ENCODE measurements at places on chromosomes 12 and 14.
A peak's percentile ranks its signal among the peaks of the same experiment; 100 is the strongest.

- H3K4me1 ChIP-seq: no peaks in the 10 kb centered on the region
- peak within 1 kb of the TSS; percentile 38 for H3K4me3 ChIP-seq
- H3K27ac ChIP-seq: no peak within 1 kb of the TSS
- no peaks in the 10 kb centered on the region for H3K36me3 ChIP-seq
- peak; percentile 31 for DNase-seq
These were observed at the start of gene DNAH10 for GRCh38 chr12:123761841-123762714. Gene DNAH10 (plus strand): TSS chr12:123762301. CDS start chr12:123762337, 36 bp downstream.

DNA sequence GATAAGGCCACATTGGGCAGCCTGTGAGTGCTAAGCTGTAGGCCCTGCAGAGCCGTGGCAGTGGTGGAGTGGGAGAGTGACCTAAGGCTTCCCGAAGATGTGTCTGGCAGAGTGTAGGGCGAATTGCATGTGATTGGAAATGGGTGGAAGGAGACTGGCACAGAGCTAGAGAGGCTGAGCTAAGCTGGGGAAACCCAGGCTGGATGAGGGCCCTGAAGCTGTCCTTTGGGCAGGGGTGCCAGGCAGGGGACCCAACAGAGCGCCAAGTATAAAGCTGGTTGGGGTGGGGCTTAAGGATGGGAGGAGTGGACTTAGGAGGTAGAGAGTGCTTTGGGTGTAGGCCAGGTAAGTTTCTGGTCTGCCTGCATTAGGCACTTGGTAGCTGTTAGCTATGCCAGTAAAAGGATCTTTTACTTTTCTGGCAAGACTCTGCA is 47.9 kb downstream of the WDR20 start:
- no peaks in the 10 kb centered on the region for H3K27me3 ChIP-seq
- H3K4me3 ChIP-seq: no peak overlapping the region
- H3K27ac ChIP-seq: no peak overlapping the region

DNA sequence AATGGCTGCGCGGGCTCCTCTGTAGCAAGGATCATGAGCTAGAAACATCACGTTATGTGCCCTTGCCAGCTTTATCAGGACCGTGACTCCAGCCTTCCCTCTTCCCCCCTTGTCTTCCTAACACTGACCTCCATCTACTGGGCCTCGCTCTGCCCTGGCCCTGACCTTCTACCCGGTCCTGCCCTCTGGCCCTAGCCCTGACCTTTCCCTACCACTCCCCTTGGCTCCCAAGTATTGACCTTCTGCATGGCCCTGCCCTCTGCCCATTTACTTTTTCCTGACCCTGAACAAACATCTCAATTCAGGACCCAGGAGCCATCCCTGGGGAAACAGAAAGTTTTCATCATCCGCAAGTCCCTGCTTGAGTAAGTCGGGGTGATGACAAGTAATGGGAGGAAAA is 2.0 kb downstream of the SOAT2 start:
- no peak for DNase-seq
- no peak overlapping the region for H3K27ac ChIP-seq
- H3K36me3 ChIP-seq: no peaks in the 10 kb centered on the region
- no peaks in the 10 kb centered on the region for H3K4me1 ChIP-seq
- no peak overlapping the region for H3K4me3 ChIP-seq
- H3K27me3 ChIP-seq: no peaks in the 10 kb centered on the region

DNA sequence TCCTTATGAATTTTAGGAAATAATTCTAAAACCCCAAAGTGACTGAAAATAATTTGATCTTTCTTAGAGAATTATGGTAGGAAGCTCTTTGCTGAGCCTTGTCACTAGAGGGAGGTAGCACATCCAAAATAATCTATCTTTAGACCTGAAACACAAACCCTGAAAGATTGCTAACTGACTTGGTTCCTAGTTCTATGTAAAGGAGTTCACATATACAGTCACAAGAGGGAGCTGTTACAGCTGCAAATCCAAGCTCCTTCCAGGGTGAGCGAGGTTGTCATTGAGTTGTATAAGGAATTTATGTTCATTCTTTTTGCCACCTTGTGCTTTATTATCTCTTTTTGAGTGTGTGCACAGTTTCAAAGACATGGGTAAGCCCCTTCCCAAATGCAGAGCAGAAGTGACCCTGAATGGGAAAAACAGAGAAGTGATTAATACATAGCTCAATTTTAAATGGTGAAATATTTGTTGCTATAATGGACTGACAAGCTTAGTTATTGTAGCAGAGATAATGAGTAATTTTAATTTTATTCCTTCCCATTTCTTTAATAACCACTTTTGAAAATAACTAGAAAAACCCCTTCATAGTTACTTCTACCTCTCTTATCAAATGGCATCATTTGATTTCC is 387.9 kb downstream of the DAD1 start:
- H3K4me3 ChIP-seq: no peak overlapping the region
- no peaks in the 10 kb centered on the region for H3K27me3 ChIP-seq
- no peaks in the 10 kb centered on the region for H3K4me1 ChIP-seq
- H3K36me3 ChIP-seq: no peaks in the 10 kb centered on the region
- DNase-seq: peak; percentile 52

DNA sequence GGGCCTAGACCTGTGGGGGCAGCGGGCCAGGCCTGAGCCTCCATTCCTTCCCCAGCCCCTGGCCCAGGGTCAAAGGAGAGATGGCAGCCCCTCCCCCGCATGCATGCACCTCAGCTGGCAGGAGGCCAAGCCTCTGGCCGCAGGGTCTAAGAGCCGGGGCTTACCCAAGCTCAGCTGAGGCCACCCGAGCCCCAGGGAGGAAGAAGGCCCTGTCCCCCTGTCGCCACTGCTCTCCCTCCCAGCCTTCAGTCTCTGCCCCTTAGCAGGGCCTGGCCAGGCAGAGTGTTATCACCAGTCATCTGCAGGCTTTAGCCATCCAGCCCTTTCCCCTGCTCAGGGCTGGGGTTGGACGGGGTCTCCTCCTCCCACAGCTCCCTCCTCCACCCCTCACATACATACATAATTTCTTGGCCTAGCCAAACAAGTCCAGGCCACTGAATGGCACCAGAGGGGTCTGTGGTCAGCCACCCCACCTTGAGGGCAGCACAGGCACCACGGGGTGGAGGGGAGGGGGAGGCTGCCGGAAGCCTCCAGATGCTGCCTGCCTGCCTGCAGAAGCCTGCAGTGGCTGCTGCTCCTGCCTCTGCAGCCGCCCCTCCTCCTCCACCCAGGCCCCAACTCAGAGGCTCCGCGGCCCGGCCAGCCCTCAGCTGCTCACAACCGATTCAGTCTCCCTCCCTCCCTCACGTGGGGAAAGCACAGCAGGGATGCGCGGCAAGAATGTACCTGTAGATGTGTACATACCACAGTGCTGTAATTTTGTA is 22.8 kb downstream of the RAB35 start:
- H3K36me3 ChIP-seq: peaks cover 11% of the 10 kb centered on the region
- no peak for DNase-seq
- peaks cover 16% of the 10 kb centered on the region for H3K4me1 ChIP-seq
- no peaks in the 10 kb centered on the region for H3K27me3 ChIP-seq
- no peak overlapping the region for H3K27ac ChIP-seq
- no peak overlapping the region for H3K4me3 ChIP-seq

- H3K27ac ChIP-seq: no peak overlapping the region
- H3K36me3 ChIP-seq: no peaks in the 10 kb centered on the region
- H3K27me3 ChIP-seq: no peaks in the 10 kb centered on the region
- 0 out of 2 replicates have a peak, but pooled peaks cover 1% of the 10 kb centered on the region for H3K4me1 ChIP-seq
- H3K4me3 ChIP-seq: no peak overlapping the region
These were observed 9.7 kb upstream of the BHLHE41 start for GRCh38 chr12:26134540-26134939.

DNA sequence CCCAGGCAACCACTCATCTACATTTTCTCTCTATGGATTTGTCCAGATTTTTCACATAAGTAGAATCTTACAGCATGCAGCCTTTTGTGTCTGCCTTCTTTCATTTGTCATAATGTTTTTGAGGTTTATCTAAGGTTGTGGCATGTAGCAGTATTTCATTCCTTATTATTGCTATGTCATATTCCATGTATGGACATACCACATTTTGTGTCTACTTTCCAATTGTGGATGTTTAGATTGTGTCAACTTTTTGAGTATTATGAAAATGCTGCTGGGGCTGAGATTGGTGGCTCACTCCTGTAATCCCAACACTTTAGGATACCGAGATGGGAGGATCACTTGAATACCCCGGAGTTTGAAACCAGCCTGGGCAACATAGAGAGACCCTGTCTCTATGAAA is 3.2 kb upstream of the ATXN2 start:
- DNase-seq: no peak
- no peak overlapping the region for H3K4me3 ChIP-seq
- H3K27ac ChIP-seq: no peak overlapping the region
- no peaks in the 10 kb centered on the region for H3K4me1 ChIP-seq

- H3K4me3 ChIP-seq: no peak overlapping the region
- DNase-seq: no peak
- no peaks in the 10 kb centered on the region for H3K27me3 ChIP-seq
These were observed 85.1 kb downstream of the DIP2B start for GRCh38 chr12:50589650-50590435.

DNA sequence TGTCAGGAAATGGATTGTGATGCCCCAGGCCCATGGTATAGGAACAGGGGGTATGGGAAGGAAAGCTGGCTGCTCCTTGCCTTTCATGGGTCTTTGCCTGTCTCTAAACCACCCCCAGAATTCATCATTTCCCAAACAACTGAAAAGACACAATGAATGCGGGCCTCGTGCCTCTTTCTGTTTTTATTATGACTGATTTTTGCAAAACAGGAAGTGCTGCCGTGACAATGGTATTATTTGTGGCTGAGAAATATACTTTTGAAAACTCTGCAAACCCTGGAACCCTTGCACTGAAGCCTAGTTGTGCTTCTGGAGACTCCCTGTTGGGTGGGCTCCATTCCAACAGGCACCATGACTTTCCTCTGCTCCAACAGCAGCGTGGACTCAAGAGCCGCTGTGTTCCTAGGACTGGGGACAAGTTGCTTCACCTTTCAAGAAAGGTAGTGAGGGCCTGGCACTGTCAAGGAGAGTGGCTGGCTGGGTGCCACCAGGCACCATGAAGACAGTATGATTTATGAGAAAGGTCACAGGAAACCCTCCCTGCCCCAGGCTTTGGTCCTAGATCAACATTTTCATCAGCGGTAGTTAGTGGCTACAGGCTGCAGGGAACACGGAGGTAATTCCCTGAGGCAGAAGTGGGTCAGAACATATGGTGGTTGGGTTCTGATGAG is 4.8 kb upstream of the DGLUCY start:
- H3K36me3 ChIP-seq: no peaks in the 10 kb centered on the region
- H3K4me3 ChIP-seq: no peak overlapping the region
- peaks cover 2% of the 10 kb centered on the region for H3K4me1 ChIP-seq
- H3K27ac ChIP-seq: no peak overlapping the region

DNA sequence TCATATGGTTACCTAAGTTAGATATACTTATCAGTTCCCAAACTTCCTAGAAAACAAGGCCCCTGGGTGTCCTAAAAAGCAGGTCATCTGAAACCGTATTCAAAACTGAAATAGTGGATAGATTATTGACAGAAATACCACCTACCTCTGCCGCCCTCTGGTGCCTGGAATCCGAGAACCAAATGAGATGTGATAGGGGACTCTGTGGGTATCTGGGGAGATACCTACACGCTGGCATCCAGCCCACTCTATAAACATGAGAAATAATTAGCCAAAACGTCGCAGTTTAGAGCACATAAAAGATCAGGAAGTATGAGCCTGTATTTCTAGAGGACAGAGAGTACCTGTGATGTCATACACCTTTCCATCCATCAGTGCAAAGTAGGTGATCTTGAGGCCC is 4.4 kb downstream of the ORMDL2 start:
- no peak overlapping the region for H3K27ac ChIP-seq
- no peak for DNase-seq
- no peak overlapping the region for H3K4me3 ChIP-seq
- H3K27me3 ChIP-seq: no peaks in the 10 kb centered on the region
- H3K36me3 ChIP-seq: peaks cover 14% of the 10 kb centered on the region
- no peaks in the 10 kb centered on the region for H3K4me1 ChIP-seq

GRCh38 chr12:111029732-111030131 is 109.4 kb upstream of the MYL2 start:
- no peaks in the 10 kb centered on the region for H3K4me1 ChIP-seq
- H3K27me3 ChIP-seq: no peaks in the 10 kb centered on the region
- H3K36me3 ChIP-seq: no peaks in the 10 kb centered on the region
- no peak for DNase-seq
- no peak overlapping the region for H3K27ac ChIP-seq

- H3K36me3 ChIP-seq: no peaks in the 10 kb centered on the region
- H3K27ac ChIP-seq: no peak overlapping the region
- H3K27me3 ChIP-seq: no peaks in the 10 kb centered on the region
- DNase-seq: no peak
- H3K4me3 ChIP-seq: no peak overlapping the region
These were observed 109.8 kb downstream of the ACSS3 start for GRCh38 chr12:81187686-81188085.

Data from iPS DF 6.9 (cell line).